AG10803 (cell line): ENCODE measurements at places on chromosomes 12 and 14.

- no peak for DNase-seq
Measured at GRCh38 chr14:77615361-77616132, 890 bp downstream of the SPTLC2 start.

DNA sequence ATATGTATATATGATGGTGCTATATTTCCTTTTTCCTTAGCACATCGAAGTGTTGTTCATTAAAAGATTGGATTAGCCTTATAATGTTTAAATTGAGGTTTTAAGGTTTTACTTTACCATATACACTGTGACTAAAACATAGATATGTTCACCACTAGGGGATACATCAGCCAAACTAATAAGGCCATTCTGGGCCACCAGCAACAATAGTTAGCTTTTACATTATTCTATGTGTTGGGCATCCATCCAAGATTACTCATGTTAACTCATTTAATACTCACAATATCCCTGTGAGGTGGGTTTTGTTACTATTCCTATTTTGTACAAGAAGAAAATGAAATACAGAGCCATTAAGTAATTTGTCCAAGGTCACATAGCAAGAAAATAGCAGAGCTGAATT lies 202.6 kb upstream of the AVPR1A start:
- no peak for DNase-seq

- DNase-seq, result no peak
Measured at GRCh38 chr12:69514111-69514510, 43.9 kb downstream of the FRS2 start.

DNA sequence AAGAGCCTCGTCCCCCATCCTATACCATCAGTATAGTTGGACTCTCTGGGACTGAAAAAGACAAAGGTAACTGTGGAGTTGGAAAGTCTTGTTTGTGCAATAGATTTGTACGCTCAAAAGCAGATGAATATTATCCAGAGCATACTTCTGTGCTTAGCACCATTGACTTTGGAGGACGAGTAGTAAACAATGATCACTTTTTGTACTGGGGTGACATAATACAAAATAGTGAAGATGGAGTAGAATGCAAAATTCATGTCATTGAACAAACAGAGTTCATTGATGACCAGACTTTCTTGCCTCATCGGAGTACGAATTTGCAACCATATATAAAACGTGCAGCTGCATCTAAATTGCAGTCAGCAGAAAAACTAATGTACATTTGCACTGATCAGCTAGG lies 13.6 kb downstream of the ARHGAP5 start:
- no peak for DNase-seq
